ENCODE measurements at places on chromosomes 7 and 10.

GRCh38 chr10:97596101-97597082 lies 6.9 kb downstream of the C10orf62 start:
- peak; percentile 64 for DNase-seq

- DNase-seq = no peak
Observed at GRCh38 chr10:6410830-6411229, 169.2 kb downstream of the PRKCQ start.

GRCh38 chr10:62735464-62736167 lies 68.9 kb upstream of the ADO start:
- DNase-seq = peak; percentile 90

- no peak for DNase-seq
Observed at GRCh38 chr10:101089520-101090299, 27.9 kb downstream of the KAZALD1 start.

GRCh38 chr7:90858546-90858945 lies 262.4 kb downstream of the CDK14 start:
- DNase-seq = no peak

DNA sequence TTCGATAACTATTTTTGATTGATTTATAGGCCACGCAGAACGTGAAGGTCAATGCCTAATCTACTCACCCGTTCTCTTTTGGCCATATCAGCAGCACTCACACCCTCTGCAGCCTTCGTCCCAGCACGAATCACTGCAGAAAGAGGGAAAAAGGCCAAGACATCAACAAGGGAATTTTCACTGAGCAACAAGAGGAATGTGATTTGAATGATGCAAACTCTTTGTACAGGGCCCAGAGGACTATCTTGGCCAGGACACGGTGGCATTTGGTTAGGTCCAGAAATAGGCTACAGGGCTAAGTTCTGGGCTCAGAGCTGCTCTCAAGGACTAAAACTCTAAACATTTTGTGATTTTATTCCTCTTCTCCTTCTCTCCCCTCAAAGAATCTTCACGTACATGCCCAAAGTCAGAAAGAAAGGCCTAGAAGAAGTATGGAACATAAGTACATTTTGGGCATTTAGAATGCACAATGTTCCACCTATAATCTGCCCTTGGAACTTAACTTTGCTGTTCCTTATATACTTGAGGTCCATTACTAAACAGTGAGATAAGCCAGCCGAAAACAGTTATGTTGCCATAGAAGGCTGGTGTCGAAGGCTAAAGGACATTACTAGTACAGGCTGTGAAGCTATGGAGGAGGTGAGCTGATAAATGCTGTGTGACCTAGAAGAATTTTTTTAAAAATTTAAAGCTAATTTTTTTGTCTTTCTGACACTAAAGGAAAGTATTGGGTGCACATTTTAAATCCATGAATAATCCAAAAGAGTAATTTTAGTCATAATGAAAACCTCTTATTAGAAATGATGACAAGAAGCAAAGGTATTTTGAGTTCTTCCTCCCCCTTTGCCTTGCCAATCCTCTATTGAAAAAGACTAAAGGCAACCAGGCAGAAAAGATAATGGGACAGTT lies 20.0 kb downstream of the RBM28 start:
- no peak for DNase-seq

DNA sequence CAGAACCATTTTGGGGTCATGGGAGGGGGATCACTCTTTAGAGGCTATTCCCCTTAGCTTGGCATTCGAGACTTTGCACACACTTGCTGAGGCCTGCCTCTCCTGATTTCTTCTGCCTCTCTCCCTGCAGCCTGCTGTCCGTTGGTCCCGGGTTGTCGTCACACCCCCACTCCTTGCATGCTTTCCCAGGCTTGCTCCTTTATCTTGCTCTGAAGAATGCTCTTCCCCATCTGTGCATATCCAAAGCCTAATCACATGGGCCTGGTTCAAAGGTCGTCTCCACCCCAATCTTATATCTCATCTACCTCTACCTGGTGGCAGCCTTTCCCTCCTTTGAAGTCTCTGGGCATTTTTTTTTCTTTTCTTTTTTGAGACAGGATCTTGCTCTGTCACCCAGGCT lies 24.3 kb upstream of the EMX2 start:
- no peak for DNase-seq

DNA sequence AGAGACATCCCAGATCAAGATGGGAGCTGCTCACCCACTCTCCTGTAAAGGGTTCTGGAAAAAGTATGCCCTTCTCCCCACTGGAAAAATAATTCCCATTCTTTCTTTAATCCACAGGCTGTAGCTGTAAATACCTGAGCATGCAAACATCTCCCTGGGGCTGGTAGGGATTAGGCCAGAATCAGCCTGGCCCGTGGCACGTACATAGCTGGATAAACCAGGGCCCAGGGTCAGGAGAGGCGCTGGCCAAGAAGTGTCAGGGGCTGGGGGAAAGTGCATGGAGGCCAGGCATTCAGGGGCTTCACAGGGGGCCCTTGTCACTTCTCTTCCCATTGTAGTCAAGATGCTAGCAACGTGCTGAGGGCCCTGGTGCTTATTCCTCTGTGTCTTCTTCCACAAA lies 30.7 kb upstream of the AQP1 start:
- no peak for DNase-seq

- DNase-seq = peak; percentile 28
Observed at GRCh38 chr7:28298870-28299518, 113.3 kb upstream of the CREB5 start.

GRCh38 chr10:7507887-7508726 lies 97.3 kb upstream of the SFMBT2 start:
- DNase-seq = no peak

- no peak for DNase-seq
Observed at GRCh38 chr7:30896036-30896435, 15.6 kb upstream of the AQP1 start.

DNA sequence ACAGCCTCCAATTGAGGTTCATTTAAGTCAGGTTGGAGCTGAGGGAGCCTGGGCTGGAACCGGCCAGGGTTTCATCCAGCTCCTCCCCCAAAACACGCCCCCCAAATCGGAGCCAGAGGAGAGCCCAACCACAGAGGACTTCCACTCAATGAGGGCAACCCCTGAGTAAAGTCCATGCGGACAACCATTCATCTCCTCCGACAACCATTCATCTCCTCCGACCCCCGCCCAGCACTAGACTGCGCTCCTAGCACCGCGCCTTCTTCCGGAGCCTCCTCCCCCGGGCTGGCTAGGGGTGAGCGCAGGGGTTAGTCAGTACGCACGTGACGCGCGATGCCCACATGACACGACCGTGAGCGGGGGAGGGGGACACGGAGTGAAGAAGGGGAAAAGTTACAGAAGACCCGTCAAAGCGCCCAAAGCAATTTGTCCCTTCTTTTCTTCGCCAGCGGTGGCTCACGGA lies 1.4 kb downstream of the MAGI2 start:
- peak; percentile 77 for DNase-seq

DNA sequence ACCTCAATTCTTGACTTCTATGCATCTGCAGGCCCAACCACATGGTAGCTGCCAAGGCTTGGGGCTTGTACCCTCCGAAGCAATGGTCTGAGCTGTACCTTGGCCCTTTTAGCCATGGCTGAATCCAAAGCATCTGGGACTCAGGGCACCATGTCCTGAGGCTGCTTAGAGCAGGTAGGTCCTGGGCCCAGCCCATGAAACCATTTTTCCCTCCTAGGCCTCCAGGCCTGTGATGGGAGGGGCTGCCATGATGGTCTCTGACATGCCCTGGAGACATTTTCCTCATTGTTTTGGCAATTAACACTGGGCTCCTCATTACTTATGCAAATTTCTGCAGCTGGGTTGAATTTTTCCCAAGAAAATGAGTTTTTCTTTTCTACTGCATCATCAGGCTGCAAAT lies 417.8 kb upstream of the LRRN3 start:
- no peak for DNase-seq

GRCh38 chr7:128221929-128222403 lies 19.1 kb upstream of the LEP start:
- DNase-seq = peak; percentile 39

DNA sequence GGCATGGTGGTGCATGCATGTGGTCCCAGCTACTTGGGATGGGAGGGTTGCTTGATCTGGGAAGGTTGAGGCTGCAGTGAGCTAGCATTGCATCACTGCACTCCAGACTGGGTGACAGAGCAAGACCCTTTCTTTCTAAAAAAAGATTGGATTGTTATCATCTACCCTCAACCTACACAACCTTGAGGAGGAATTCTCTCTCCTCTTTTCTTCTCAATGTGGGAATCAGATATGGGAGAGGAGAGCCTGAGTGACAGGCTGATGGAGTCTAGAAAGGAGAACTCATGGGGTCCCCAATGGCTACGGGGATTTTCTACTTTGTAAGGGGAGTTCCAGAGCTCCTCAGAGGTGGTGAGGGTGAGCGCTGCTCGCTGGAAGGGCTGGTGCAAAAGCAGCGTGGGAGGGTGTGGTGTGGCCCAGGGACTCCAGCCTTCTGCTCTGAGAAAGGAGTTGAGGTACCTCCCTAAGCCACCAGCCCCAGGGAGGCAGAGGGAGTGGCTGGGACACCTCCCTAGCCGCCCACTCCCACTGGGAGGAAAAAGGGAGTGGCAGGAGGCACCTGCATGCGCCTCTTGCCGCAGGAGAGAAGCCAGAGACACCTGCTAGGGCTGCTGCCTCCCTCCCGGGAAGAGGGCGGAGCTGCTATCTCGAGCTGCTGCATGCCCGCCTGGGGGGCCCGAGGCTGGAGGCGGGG lies 48.4 kb downstream of the GATA3 start:
- peak; percentile 7 for DNase-seq

DNA sequence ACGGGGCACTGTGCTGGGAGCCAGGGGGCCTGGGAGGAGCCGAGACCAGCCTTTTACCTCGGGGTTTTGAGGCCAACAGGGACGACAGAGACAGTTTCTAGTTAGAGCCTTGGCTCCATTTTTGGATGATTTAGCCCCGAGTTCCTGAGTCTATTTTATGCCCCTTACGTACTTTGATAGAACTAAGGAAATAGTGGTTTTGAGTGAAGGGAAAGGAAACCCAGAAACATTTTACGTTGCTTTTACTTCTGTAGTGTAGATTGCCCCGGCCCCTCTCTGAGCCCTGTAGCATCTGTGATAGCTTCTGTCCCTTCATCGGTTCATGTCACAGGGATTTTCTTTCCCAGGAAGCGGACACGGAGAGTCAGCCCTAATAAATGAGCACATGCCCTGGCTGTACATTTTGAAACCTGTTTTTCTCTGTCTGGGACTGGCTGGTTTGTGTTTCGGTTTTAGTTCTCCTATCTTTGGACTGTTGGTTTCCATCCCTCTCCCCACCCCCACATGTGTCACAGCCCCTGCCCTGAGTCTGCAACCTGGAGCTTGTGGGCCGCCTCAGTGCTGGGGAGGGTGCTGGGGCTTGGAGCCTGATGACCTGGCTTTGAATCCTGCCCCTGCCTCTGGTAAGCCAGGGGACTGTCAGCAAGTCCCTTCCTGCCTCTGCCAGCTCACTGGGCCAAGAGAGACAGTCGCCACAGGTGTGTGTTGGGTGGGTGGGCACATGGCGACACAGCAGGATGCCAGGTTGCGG lies 6.9 kb upstream of the ORAI2 start:
- peak; percentile 96 for DNase-seq

GRCh38 chr10:21488957-21489446 lies 36.5 kb downstream of the SKIDA1 start:
- peak; percentile 53 for DNase-seq

DNA sequence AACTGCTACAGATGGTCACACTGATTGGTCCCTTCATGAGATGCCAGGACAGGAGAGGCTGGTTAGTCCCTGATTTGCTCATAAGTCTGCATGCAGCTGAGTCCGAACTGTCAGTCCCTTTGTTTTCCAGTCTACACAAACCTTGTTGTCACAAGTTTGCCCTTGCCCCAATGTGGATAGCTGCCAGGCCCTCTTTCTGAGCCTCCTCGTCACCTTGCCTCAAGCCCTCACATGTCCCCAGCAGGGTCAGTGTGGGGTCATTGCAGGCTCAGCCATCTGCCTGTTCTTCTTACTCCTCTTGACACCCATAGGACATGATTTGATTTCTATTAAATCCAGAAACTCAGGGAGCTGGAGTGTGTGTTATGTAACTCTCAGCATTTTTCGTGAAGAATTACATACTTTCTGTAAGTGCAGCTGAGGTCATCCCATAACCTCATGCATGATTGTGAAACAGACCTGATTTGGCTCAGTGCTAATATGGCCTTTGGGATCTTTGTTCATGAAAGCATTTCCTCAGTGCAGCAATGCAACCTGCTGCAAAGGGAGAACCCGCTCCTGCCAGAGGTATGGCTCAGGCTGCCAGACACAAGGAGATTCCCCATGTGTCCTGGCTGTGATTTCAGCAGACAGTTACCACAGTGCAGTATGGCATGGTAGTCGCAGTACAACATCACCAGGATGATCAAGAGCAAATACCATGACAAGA lies 70.0 kb upstream of the ZMIZ2 start:
- DNase-seq = peak; percentile 64

DNA sequence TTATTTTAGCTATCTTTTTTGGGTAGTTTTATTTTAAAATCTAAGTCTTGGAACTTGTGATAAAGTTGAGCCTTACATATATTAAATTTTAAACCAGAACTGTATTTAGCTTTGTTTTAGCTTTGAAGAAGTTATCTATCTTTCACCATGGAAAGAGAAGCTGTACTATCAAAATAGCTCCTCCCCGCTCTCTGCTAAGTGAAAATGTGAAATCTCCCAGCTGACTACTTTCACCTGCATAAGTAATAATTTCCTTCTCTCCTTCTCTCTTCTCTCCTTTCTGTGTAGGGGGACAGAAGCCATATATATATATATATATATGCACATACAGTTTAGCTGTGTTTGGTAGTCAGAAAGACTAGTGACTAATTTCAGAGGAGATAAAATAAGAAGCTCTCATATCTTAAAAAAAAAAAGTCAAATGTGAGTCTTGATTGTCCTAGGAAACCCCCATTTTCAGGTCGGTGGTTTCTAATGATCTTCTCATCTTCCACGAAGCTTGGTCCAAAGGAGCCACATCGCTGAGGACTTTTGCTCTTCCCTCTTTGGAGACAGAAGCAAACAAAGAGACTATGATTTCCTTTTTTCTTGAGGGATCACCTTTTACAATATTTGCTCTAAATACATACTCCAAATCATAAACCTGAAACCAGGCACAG lies 30.6 kb upstream of the GDI2 start:
- DNase-seq = no peak

DNA sequence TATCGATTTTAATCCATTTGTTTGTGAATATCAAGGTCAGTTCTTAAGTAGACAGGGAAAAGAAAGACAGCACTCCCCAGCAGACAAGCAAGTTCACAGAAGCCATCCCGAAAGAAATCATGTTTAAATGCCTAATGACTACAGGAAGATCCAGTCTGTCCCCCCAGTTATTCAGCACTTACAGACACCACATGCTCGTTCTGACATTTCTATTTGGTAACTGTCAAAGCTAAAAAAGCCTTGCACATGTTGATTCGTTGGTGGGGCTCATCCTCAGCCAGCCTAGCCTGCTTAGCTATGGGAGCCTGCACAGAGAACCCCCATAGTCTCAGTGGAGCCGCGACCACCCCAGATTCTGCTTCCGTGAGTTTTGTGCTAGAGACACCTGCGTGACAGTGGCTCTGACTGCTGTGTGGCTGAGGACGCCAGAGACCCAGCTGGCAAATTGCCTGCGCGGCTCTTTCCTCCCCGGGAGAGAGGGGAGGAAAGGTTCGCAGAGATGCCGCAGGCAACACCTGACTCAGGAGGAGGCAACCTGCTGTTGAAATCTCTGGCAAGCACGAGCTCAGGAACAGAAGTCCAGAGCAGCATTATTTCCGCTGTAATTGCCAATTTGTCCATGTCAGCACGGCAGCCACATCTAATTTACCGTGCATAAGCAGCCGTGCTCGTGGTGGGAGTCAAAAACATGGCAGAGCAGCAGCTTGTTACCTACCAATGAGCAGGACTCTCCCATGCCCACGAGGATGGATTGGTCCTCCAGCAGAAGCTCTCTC lies 194.2 kb downstream of the GPAM start:
- DNase-seq = no peak

GRCh38 chr10:29680091-29680490 lies 45.3 kb upstream of the SVIL start:
- DNase-seq = no peak

GRCh38 chr10:84375011-84375410 lies 46.6 kb downstream of the CCSER2 start:
- DNase-seq = peak; percentile 54
